Effector CD4-positive, alpha-beta T cell (primary cell): ENCODE measurements at places on chromosomes 4 and X.

- DNase-seq, result no peak
Observed at GRCh38 chr4:67714248-67714583, 13.3 kb upstream of the UBA6 start.

DNA sequence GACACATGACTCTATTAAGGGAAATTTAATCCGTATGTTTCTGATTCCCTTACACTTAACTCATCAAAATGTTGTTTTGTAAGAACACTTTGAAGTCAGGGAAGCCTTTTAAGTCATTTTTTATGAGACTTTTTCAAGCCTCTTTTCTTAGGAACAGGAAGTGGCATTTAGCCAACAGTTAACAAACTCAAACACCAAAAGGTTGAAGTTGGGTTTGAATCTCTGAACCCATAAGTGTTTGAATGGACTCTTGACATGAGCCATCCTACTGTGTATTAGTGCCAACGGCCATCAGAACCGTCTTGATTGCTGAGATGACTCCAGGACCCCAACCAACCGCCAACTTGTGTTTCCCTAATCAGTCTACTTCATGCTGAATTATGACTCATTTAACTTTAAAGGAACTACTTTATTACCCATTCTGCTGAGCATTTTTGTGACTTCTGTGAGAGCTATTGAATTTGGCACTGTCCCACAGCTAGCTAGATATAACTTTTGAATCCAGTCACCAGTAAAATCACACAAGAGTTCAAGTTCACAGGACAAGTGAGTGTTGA is 209.1 kb upstream of the FAT1 start:
- no peak for DNase-seq

DNA sequence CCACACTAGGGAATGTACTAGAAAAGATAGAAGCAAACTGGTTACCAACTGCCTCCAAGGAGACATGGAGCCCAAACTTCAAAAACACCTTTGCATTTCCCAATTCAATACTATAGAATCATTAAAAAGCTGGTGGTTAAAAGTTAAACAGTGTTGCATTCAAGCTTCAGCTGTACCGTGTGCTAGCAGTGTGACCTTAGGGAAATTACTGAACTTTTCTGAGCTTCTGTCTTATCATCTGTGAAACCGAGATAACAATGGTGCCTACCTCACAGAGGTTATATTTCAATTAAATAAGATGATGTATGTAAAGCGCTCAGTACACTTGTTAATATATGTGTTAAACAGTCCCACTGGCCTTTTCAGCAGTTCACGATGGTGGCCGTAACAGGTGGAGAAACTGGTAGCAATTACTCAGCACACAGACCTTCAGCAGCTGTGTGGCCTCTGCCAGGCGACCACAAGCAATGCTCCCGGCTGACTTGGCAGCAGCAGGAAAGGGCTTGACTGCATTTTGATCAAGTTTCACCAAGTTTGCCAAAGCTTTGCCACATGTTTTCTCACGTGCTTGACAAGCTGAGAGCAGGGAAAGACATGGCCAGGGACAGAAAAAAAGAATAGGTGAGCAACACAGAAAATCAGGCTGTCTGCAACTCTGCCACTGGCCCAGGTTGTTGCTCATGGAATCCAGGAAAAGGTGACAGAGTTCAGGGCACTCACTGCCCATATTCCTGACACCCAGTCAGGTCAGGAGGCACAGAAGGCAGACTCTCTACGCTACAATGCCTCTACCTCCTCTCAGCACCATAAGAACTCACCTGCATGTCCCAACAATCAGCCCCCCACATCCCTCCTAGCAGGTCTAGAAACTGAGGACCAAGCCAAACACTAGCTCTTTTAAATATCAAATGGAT is 72.1 kb downstream of the PARM1 start:
- no peak for DNase-seq

GRCh38 chr4:40688446-40689095 is 58.9 kb upstream of the RBM47 start:
- DNase-seq, result no peak

GRCh38 chrX:124548571-124548970 is 202.2 kb downstream of the SH2D1A start:
- DNase-seq, result no peak
